Stimulated activated CD8-positive, alpha-beta memory T cell treated with anti-CD3 and anti-CD28 coated beads, Interleukin-15, amount 100 ng/mL, for 1 hour (primary cell): ENCODE measurements at places on chromosomes 13 and 19.
A peak's percentile ranks its signal among the peaks of the same experiment; 100 is the strongest.

DNA sequence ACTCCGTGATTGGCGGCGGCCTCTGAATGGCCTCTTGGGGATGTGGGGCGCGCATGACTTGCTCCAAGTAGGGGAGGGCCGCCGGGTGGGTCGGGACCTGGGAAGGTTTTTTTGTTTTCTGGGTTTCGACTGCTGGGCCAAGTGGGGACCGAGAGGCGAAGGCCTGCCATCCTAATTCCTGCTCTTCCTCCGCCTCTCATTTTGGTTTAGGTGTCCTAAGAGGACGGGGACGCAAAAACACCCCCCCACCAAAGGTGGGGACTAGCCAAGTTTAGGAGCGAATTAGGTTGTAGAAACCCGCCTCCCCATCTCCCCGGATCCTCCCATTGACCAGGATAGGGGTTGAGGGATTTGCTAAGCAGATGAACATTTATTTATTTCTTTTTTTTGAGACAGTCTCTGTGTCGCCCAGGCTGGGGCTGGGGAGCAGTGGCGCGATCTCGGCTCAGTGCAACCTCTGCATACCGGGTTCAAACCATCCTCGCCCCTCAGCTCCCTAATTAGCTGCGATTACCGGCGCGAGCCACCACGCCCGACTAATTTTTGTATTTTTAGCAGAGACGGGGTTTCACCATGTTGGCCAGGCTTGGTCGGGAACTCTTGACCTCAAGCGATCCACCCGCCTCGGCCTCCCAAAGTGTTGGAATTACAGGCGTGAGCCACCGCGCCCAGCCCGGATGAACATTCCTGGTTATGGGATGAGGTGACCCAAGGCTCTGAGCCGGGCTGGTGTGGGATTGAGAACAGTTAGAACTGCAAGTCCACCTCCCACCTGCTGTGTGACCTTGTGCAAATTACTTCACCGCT lies 838 bp downstream of the PPP2R1A start:
- no peak for DNase-seq

- DNase-seq, result no peak
These were observed 154.3 kb downstream of the FGF9 start for GRCh38 chr13:21825186-21825585.

- no peak for DNase-seq
These were observed 28.2 kb downstream of the CKM start for GRCh38 chr19:45294291-45295029.

GRCh38 chr19:48965040-48965805 lies at the start of gene FTL:
FTL (plus strand) TSS chr19:48965309; CDS start chr19:48965508, 199 bp downstream.
- peak; percentile 65 for DNase-seq

DNA sequence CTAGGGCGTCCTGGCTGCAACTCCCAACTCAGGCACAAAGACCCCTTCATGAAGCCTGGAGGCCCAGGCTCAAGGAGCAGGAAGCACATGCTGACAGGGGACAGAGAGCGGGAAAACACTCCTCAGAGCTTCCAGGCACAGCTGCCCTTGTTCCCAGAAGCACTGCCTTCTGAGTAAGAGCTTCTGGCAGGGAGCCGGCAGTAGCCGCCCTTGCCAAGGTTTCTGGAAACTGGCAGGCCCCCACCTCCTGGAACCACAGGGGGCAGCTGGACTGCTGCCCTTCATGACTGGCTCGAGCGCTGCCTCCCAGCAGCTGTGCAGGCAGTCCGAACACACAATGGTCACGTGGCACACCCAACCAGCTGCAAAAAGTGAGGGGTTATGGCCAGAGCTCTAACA lies 33.6 kb upstream of the EPHX3 start:
- no peak for DNase-seq

DNA sequence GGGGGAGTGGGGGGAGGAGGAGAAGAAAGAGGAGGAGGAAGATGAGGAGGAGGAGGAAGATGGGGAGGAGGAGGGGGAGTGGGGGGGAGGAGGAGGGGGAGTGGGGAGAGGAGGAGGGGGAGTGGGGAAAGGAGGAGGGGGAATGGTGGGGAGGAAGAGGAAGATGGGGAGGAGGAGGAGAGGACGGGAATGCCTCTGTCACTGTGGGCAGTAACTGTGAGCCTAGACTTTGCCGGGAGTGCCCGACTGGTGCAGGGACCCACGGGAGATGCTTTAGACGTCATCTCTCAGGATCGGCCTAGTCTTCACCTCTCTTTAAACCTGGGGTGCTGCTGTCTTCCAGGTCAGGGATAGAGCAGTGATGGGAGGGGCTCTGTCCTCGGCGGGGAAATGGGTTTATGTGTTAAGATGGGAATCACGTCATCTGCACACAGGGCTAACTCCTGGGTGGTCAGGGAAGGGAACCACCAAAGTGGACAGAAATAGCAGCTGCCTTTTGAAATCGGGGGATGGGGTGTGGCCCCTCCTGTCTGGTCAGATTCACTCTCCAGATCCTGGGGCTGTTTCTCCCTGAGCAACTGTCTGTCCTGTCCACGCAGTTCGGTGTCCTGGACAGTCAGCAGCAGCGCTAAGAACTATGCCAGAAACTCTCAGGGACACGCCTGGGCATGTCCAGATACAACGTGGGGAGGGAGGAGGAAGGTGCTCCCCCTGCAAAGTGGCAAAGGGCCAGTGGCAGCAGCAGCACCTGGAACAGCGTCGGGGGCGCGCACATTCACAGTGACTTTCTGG lies 26.9 kb downstream of the GAS6 start:
- no peak for DNase-seq

GRCh38 chr19:6616011-6616410 lies 25.1 kb upstream of the CD70 start:
- DNase-seq, result no peak

GRCh38 chr13:95723438-95723837 lies 46.5 kb downstream of the DNAJC3 start:
- no peak for DNase-seq

DNA sequence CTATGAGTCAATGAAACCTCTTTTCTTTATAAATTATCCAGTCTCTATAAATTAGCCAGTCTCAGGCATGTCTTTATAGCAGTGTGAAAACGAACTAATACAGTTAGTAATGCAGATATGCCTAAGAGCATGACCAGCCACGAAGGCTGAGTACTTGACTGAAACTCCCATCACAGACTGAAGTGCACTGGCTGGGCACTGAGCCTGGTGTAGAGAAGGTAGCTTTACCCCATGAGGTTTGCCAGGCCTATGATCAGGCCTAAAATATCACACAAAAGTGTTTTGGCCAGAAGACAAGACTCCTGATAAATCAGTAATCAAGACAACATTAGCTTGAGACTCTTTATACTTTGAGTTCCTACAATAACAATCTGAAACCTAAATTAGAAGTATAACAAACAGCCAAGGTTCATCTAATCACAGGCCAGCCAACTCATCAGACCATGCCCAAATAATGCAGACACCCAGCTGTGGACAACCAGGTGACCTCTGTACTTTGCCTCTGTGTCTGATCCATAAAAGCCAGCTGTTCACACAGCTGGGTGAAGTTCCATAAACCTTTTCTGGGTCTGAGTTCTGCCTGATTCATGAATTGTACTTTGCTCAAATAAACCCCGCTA lies 771.8 kb upstream of the SLITRK1 start:
- DNase-seq, result no peak
